ENCODE measurements at places on chromosomes 6 and 20. TPM values are rescaled to one million over a fixed set of nuclear protein-coding genes. Genes with fewer than 3 reads are reported as not detected.
A peak's percentile ranks its signal among the peaks of the same experiment; 100 is the strongest.

DNA sequence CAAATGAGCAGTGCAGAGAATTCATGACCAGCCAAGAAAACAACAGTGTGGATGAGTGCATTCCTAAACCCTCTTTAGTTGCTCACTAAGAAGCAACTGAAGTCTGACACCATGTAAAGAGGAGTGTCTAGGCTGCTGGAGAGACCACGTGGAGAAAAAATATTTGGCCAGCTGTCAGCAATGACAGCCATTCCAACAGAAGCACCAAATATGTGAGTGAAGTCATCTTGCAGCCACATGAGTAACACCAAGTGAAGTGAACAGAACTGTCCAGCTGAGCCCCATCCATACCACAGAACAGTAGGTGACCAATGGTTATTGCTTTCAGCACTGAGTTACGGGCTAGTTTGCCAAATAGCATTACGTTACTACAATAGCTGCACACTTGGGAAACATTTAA lies 89.4 kb downstream of the TBXT start:
- no peak for DNase-seq

DNA sequence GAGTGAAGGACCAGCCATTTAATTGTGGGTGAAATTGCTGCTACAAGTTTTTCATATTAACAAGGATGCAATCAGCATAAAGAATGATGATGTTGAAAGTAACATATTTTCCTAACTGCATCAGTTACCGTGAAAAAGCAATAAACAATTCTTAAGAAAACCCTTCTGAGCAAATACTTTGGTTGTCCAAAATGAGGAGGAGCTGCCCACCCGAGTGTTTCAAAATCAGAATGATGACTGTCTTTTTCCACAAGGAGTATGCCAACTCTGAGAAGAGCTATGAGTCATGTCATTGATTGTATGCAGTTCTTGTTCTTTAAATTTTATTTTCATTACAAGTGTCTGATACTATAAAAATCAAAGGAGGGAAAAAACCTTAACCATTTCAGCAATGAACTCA lies 470.5 kb downstream of the COL12A1 start:
- DNase-seq = no peak

DNA sequence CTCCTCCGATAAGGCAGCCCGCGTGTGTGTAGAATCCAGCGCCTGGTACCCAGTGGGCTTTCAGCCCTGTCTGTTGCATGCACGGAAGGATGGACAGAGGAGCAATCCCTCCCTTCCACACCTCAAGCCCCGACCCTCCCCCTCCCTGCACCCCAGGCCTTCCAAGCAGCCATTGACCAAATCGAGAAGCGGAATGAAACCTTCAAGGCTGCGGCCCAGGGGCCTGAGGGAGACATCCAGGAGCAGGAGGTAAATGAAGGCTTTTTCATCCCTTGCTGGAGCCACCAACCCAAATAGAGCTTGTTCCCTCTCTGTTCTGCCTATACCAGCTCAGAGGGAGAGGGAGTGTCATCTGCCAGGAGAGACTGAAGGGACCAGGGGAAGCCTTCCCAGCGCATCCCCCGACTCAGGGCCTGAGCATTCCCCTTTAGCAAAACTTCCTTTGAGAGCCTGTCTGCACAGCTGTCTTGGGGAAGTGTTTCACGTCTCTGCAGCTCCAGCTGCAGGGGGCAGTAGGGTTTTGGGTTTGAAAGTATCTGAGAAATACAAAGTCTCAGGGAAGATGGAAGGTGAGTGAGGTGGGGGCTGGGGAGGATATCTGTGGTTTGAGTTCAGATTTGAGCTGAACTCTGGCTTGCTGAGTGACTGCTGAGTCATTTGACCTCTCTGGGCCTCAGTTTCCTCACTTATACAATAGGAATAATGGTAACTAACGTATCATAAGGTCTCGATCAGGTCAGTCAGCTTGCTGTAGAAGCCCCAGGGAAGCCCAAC lies 16.1 kb downstream of the FGD2 start:
- no peak for DNase-seq

DNA sequence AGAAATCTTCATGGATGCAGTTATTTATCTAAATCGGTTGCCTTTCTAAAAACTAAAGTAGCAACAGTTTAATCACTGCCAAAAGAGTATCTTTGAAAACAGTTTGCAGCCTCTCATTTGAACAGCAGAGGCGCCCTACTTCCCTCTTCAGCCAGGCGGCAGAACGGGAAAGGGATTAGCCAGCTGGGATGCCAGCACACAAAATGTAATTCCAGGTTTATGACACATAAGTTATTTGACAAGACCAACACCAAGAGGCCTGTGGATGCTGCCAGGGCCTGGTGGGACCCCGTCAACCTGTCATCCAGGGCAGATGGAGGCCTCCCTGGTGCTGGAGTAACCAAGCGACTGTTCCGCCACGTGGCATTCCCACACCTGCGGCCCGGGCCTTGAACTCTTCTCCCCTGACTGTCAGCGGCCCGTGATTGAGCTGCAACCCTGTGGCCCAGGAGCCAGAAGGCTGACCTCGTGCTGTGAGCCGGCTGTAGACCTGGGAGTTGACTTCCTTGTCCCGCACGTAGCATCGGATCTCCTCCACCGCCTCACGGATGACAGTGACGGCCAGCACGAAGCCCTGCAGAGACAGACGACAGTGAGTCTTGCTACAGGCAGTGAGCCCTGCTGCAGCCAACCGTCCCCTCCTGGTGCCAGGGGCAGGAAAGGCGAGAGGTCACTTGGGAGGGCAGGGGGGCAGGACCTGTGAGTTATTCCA lies 55.5 kb downstream of the ATP9A start:
- DNase-seq = no peak

DNA sequence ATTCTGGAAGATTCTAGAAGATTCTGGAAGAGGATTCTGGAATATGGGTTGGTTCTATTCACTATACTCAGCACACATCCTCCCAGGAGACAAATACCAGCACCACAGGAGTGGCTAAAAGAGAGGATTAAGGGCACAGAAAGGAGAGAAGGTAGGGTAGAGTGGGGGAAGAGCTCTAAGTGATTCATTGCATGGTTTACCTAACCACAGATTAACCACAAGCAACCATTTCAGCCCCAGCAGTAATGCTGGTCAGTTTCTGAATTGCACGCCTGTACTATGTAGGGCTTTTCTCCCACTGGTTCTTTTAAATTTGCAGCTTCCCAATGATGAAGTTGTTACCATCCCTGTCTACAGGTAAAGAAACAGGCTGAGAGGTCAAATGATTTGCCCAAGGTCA lies 192.7 kb upstream of the PMEPA1 start:
- DNase-seq = no peak

DNA sequence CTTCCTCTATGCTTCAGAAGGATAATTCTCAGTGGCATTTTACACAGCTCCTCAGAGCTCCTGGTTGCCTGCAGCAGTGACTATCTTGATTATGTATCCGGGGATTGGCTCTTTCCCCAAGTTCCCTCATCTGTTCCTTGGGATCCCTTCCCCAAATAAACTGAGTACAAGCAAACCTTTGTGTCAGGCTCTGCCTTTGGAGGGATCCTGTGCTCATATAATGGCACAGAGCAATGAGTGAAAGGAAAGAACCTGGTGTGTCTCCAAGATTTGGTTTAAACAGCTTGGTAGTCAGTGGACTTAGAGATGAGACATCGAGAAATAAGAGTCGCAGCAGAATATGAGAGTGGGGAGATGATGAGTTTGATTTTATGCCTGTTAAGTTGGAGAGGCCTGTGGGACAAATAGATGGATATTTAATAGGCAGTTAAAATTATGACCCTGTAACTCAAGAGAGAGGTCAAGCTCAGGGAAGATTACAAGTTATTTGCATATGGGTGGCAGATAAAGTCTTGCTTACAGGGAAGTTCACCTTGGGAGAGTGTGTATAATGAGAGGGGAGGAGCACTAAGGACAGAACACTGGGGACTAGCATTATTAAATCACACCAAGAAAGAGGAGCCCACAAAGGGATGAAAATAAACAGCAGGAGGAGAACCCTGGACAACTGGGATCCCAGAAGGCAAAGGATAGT lies 44.1 kb upstream of the GCLC start:
- no peak for DNase-seq

DNA sequence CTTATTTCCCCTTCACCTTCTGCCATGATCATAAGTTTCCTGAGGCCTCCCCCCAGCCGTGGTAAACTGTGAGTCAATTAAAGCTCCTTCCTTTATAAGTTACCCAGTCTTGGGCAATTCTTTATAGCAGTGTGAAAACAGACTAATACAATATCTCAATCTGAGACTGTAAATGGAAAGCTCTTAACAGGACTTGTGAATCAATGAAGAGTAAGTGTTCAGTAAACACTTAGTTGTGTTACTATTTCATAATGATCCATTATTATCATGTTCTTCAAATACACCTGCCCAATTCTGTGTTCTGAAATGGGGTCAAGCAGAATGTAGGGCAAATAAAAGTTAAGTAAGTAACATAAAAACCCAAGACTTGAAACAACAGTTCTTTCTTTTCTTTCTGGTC lies 266.2 kb downstream of the TENT5A start:
- DNase-seq = no peak

DNA sequence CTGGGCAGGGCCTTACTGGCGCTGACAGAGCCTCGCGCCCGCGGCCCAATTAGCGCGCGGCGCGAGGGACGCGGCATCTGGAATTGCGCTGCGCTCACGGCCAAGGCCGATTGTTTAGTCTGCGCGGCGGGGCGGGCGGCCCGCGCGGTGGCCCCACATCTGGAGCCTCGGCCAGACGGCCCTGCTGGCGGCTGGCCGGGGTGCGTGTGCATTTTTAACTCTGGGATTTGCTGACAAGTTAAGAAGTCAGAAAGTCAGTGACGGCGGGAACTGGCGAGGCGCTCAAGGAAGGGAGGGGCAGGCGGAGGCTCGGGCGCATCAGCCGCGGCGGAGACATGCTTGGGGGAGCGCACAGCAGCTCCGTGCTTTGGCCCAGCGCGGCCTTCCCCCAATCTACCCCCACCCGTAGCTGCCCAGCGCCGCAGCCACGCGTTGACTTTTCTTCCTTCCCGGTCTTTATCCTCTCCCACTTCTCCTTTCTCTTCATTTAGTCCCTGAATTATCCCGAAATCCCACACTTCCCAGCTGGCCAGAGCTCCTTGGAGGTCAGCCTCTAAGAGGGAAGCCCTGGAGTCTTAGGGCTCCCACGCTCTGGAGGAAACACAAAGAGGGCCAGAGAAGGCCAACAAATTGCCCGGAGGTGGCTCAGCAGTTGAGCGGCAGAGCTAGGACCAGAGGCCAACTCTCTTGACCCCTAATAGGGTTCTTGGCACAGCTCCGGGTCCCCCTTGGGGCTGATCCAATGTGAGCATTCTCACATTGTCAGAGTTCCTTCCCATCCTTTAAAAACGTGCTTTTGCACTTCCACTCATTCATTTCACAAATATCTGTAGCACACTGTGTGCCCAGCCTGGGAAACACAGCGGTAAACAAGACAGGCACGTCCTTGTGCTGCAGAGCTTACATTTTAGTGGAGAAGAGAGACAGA lies 40.8 kb upstream of the FOXP4 start:
- no peak for DNase-seq

- no peak for DNase-seq
Measured at GRCh38 chr6:1263850-1264377, 48.0 kb upstream of the FOXQ1 start.

- no peak for DNase-seq
Measured at GRCh38 chr6:73073238-73073637, 152.1 kb downstream of the KHDC1L start.

DNA sequence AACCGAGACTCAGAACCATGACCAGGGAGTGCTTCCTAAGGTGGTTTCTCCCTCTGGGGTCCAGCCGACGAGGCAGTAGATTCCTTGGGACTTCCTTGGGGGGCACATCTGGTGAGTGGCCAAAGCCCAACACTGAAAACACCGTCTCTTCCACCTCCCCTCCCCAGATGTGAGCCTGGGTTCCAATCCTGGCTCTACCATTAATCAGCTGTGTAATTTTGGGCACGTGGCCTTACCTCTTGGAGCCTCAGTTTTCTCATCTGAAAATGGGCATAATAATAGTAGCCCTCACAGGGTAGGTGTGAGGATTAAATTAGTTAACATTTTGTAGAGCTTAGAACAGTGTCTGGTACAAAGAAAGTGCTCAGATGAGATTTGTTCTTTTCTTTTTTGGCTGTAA lies 5.5 kb downstream of the FAM110A start:
- DNase-seq = no peak

DNA sequence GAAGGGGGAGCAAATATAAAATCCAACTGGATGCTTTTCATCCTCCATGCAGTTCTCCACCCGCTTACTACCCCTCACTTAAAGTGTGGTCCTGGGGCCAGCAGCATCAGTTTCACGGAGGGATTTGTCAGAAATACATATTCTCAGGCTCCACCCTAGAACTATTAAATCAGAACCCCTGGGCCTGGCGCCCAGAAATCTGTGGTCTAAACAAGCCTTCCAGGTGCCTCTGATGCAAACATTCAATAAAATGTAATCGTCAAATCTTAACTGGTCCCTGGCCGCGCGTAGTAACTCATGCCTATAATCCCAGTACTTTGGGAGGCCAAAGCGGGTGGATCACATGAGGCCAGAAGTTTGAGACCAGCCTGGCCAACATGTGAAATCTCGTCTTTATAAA lies 47.7 kb downstream of the ATXN1 start:
- no peak for DNase-seq

- DNase-seq = peak; percentile 86
Measured at GRCh38 chr6:116570856-116571682, at the start of gene RWDD1. RWDD1 (plus strand) TSS chr6:116571504; CDS start chr6:116571583, 79 bp downstream.

DNA sequence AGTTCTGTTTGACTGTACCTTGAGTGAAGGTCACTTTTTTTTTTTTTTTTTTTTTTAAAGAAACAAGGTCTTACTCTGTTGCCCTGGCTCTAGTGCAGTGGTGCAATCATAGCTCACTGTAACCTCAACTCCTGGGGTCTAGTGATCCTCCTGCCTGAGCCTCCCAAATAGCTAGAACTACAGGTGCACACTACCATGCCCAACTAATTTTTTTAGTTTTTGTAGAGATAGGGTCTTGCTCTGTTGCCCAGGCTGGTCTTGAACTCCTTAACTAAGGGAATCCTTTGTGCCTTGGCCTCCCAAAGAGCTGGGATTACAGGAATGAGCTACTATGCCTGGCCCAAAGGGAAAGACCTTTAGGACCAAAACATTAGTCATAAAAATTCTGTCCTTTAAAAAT lies 413.7 kb downstream of the CDKAL1 start:
- DNase-seq = no peak

The SLC22A7 gene
- not detected for total RNA-seq

The PROKR2 gene
- total RNA-seq = not detected

The ITPR3 gene
- total RNA-seq = 62.0 TPM

The MYBL2 gene
- 2.3 TPM for total RNA-seq

The MAP3K7 gene
- 26.3 TPM for total RNA-seq

The WFDC12 gene
- total RNA-seq = not detected

The CST4 gene
- not detected for total RNA-seq

The MBOAT1 gene
- 7.2 TPM for total RNA-seq

The PRL gene
- not detected for total RNA-seq

The RNGTT gene
- total RNA-seq = 16.9 TPM

The SLC32A1 gene
- total RNA-seq = not detected

The HCRTR2 gene
- not detected for total RNA-seq

The DNMT3B gene
- 0.50 TPM for total RNA-seq

The GGT7 gene
- total RNA-seq = 12.5 TPM
